Activated T-cell treated with anti-CD3 and anti-CD28 coated beads for 4 hours (primary cell): ENCODE measurements at places on chromosomes 5 and 9.

GRCh38 chr5:113343343-113343742 is 91.4 kb downstream of the TSSK1B start:
- DNase-seq = no peak

GRCh38 chr9:134338394-134339182 is 12.3 kb downstream of the RXRA start:
- DNase-seq = no peak

DNA sequence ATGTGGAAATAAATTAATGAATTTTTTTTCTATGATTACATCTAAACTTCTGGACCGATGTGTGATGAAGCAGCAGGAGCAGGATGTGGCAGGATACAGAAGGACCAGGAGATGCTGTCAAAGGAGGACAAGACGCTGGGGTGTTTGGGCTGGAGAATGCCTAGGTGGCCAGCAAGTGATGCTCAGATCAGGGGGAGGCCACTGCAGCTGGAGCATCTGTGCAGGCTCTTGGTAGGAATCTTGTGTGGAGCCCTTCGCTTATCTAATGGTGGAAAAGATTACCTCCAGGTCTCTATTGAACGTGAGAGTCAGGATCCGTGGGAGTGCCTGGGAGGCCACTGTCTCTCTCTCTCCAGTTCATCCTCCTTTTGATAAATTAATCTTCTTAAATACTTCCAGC is 79.8 kb downstream of the MRPL36 start:
- no peak for DNase-seq

DNA sequence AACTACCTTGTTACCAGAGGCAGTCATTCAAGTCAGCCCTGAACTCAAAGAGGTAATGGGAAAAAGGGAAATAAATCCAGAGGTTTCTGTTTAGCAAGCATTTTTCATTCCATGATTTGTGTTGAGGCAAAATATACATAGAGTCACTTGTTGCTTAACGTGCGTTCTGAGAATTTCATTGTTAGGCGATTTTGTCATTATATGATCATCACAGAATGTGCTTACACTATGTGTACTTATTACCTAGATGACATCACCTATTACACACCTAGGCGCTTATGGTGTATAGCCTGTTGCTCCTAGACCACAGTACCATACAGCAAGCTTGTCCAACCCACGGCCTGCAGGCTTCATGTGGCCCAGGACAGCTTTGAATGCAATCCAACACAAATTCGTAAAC is 36.2 kb downstream of the NUP214 start:
- no peak for DNase-seq

DNA sequence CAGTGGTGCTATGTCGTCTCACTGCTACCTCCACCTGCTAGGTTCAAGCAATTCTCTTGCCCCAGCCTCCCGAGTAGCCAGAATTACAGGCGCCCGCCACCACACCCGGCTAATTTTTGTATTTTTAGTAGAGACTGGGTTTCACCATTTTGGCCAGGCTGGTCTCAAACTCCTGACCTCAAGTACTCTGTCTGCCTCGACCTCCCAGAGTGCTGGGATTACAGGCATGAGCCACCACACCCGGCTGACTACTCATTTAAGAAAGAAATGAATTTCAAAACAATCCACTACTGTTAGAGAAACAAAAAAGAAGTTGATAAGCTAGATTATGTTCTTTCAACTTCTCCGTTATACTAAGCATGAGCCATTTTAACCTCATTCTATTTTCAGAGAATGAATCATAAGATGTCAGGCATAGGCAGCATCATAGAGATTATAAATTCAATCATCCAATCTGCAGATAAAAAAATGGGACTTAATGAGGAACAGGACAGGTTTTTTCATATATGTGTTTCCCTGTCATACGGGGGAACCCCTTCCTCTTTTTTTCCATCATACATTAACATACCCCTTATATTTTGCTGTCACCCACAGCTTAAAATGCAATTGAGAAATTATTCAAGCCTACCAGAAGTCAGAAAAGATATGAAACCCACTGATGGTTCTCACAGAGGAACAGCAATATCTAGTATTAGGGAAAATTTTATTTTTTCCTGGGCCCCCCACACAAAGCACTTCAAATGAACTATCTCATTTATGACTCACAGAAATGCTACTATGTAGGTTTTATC is 26.5 kb upstream of the ADRB2 start:
- no peak for DNase-seq

DNA sequence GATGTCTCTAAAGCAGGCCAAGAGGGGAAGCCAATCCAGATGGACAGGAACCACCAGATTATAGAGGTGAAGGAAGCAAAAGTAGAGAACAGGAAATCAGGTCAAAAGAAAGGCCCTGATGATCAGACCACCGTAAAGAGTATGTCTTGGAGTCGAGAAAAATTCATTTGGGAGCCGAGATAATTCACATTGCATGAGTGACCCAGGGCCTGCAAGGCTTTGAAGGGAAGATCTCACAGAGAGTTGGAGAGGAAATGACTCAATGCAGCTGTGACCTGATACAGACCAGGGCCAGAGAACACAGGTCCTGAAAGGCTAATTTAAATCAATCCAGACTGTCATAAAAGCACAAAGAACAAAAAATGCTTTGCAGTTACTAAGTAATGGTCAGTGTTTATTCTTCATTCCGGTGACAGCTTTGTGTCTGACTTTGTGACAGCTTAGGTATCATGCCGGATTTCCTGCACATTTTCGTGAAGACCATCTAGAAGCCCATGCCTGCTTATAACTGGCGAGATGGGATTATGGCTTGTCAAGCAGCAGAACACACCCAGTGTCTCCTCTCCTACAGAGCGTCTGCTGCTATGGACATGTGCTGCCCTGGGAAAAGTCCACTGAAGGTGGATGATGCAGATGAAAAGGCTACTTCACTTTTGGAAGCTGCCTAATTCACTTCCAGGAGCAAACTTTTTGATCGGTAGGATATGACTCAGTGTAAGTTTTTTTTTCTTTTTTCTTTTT is 5.8 kb upstream of the ACTBL2 start:
- DNase-seq = no peak

DNA sequence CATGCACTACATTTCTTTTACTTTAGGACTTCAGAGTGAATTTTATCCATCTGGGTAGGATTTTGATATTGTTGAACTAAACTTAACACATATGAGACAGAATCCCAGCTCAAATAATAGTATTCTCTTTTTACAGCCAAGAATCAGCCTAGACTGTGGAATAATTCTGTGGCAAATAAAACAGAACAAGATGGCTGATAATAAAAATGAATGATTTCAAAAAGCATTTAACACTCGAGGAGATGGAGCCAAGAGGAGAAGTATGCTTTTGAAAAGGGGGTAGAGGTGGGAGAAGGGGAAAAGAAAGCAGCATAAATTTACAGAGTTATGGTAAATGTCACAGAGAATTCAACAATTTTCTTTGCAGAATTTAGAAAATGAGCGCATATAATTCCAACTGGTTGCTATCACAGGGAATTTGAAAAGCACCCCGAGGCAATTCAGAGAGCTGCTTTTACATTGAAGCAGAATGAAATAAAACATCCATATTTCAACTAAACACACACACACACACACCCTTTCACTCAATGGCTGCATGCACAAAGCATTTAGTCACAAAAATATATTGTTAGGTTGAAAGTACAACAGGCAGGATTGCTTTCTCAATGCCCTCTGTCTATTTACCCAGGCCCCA is 60.2 kb upstream of the DMAC1 start:
- DNase-seq = no peak

- DNase-seq = no peak
Measured at GRCh38 chr5:64923151-64923685, 154.5 kb downstream of the CWC27 start.

- DNase-seq = no peak
Measured at GRCh38 chr5:11104210-11104609, 343.2 kb upstream of the DAP start.

GRCh38 chr9:87614397-87614796 is 111.5 kb upstream of the CTSL start:
- DNase-seq = no peak

DNA sequence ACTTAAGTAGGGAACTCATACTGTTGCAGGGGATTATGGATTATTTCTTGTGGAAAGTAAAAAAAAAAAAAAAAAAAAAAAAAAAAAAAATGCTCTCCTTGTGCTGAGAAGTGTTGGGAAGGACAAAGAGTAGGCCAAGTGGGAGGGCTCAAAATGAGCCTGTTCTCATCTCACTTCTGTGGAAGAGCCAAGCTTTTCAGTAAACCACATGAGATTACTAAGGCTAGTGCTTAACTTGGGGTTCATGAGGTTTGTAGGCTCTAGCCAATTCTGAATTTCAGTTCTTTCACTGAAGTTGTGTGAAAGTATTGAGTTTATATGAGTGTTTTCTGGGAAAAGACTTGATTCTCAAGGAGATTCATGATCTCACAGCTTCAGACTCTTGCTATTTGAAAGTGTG is 23.0 kb upstream of the CEP78 start:
- DNase-seq = no peak

DNA sequence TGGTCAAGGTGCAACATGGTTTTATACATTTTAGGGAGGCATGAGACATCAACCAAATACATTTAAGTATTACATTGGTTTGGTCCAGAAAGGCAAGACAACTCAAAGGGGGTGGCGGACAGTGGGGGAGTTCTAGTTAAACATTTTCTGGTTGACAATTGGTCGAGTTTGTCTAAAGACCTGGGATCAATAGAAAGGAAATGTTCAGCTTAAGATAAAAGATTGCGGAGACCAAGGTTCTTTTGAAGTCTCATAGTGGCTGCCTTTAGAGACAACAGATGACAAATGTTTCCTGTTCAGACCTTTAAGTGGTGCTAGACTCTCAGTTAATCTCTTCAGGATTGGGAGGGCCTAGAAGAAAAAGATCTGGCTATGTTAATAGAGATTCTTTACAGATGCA is 47.7 kb upstream of the TTC39B start:
- DNase-seq = no peak
